ENCODE measurements at places on chromosomes 11 and 22. TPM values are rescaled to one million over a fixed set of nuclear protein-coding genes. Genes with fewer than 3 reads are reported as not detected.

Gene CHKB
- 142 TPM for polyA plus RNA-seq

Gene PDGFB
- 9.8 TPM for polyA plus RNA-seq

Gene PARVG
- polyA plus RNA-seq: 67.4 TPM

Gene OR5B21
- not detected for polyA plus RNA-seq

Gene SPON1
- polyA plus RNA-seq: 8.4 TPM

Gene FAT3
- 0.22 TPM for polyA plus RNA-seq

Gene KLHDC7B
- polyA plus RNA-seq: 1.6 TPM

Gene SEPTIN3
- polyA plus RNA-seq: 1.3 TPM

Gene KDM4E
- not detected for polyA plus RNA-seq

Gene SLC1A2
- 0.70 TPM for polyA plus RNA-seq

Gene BACE1
- polyA plus RNA-seq: 7.8 TPM

Gene YAP1
- 29.5 TPM for polyA plus RNA-seq

Gene RAG1
- polyA plus RNA-seq: 0.13 TPM

Gene SYT7
- 10.6 TPM for polyA plus RNA-seq

Measured in lung (tissue), 17 donors.